ENCODE measurements at places on chromosomes 3 and 15.

GRCh38 chr3:160720123-160720746 lies 35.8 kb upstream of the PPM1L start:
- no peak for DNase-seq

DNA sequence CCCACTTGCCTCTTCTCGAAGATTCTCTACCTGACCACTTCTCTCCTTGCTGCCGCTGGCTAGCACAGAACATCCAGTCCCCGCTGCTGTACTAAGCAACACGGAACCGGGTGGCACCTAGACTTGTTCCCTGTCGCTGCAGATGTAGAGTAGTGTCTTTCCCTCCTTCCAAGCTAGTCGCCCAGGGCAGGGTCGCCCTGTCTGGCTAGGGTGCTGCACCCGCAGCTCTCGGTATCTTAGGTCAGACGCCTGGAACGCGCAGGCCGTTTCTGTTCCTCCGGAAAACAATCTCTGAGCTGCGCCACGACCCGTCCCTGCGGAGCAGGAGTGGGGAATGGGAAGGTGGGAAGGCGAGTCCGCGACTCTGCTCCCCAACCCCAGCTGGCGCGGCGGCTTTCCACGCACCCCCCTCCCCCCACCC lies 758 bp upstream of the SNX33 start:
- DNase-seq = peak; percentile 14

DNA sequence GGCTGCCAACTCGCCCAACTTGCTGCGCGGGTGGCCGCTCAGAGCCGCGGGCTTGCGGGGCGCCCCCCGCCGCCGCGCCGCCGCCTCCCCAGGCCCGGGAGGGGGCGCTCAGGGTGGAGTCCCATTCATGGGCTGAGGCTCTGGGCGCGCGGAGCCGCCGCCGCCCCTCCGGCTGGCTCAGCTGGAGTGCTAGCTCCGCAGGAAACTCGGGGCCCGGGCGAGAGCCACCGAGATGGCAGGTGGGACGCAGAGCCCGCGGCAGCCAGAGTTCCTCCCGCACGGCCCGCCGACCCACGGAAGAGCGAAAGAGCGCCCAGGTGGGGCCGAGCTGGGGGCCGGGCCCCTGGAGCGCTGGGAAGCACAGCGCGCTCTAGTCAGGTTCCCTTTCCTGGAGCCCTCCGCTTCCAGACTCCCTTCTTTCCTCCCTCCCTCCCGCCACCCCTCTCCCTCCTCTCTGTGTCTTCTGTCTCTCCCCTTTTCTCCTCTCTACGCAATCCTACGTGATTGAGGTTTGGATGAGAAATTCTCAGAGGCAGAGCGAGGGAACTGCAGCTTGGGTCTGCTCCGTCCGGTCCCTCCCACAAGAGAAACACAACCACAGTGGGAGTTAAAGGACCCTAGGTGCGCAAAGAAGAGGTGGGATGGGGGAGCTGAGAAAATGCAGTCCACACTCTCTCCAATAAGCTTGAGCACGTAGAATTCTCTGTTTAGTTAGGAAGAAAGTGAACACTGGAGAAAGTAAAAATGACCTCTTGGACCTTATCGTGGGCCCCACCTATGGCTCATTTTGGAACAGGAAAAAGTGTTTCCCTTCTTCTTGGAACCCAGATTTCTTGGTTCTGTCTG lies 317.3 kb downstream of the FGF12 start:
- DNase-seq = no peak

DNA sequence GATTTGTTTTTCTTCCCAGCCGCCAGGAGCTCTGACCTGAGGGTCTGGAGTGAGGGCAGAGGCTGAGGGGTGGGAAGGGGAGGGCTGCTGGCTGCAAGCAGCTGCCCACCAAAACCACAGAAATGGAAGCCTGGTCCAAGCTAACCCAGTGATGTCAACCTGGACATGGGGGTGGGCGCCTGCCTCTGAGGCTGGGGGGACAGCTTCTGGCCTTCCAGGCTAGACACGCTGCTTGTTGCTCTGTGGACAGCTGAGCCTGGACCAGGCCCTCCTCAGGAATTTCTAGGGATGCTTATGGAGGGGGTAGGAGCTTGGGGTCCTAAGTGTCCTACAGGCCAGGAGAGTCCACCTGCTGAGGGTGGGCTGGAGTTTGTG lies 21.4 kb downstream of the PSTPIP1 start:
- DNase-seq = no peak

GRCh38 chr3:55562700-55563099 lies 75.6 kb upstream of the WNT5A start:
- no peak for DNase-seq

DNA sequence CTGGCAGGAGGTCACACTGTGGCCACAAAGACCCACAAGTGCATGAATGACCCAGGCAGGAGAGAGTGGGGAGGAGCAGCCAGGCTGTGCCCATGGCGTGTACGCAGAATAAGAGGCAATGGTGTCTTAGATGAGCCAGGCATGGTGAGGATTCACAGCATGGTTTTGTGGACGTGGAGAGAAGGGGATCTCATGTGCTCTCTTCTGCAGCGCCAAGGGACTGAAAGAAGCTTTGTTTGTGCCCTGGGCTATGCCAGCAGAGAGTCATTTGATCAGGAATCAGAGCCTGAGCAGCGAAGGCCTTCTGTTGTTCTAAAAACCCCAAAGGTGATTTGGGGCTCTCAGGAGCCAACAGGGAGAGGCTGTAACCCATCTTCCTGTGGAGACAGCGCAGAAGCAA lies 18.7 kb upstream of the RPP14 start:
- DNase-seq = no peak

DNA sequence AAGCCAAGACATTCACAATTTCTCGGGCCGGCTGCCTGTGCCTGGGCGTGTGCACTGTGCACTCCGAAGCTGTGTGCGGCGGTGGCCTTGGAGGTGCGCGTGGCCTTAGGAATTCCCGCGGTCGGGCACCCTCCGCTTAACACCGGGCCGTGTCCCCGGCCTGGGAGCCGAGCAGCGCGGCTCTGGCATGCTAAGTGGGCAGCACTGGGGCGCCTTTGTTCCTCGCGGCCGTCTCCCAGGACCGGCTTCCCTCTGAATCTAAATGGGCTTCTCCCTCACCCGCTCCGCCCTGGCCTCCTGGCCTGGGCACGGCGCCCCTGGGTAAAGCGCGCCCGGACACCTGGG lies 498 bp upstream of the ARNT2 start:
- DNase-seq = no peak

- no peak for DNase-seq
These were observed 594.4 kb downstream of the SQOR start for GRCh38 chr15:46229263-46229662.

- DNase-seq = peak; percentile 32
These were observed 3.4 kb downstream of the TMEM212 start for GRCh38 chr3:171846597-171846996.

DNA sequence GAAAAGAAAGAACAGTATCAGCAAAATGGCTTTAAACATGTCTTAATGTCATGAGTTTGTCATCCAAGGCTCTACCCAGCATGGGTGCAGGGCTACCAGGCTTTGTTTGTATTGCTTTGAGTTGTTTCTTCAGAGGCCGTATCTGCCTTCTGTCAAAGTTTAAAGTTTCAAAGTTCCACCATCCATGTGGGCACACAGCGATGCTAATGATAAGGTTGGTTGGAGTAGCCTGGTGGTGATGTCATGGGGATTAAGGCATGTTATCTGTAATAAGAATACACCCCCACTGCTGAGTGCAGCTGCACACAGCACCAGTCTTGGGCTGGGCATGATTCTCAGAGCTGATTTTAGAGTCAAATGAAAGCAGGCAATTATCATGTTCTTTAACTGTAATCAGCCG lies 72.0 kb upstream of the LRTM1 start:
- no peak for DNase-seq

GRCh38 chr15:57820119-57820518 lies 113.6 kb downstream of the POLR2M start:
- DNase-seq = no peak

- DNase-seq = no peak
These were observed 133.8 kb upstream of the SLC2A2 start for GRCh38 chr3:171160325-171160724.

Measured in activated naive CD4-positive, alpha-beta T cell treated with anti-CD3 and anti-CD28 coated beads for 36 hours (primary cell).